ENCODE measurements at places on chromosomes 5 and 9.

DNA sequence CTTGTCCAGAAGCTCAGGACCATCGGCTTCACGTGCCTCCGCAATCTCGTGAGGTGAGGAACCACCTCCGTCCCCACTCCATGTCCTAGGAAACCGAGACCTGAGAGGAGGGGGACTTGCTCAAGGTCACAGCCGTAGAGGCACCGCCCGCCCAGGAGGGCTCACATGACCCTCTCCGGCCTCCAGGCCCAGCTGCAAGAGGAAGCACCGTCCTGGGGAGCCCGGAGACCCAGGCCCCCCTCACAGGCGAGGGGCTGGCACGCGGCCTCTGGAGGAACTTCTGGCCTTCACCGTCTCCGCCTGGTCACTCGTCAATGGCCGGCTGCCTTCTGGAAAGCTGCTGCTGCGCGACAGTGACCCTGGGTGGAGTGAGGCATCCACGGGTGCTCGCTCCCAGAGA is 24.2 kb downstream of the FAM78A start:
- DNase-seq = no peak

DNA sequence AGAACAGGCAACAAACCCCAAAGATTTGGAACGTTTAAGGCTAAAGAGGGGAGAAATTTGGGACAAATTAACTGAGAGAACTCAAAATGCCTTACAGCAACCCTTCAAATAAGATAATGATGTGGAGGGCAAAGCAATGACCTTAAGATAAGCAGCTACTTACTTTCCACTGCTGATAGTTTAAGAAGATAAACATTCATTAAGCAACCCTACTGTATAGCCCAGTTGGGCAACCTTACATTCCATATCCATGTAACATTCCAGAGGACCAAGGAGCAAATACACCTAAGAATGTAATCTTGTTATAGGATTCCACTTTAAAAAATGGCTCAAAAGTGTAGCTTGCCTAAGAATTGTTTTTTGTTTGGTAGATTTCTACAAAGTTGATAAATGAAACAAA is 14.8 kb downstream of the ETF1 start:
- no peak for DNase-seq

DNA sequence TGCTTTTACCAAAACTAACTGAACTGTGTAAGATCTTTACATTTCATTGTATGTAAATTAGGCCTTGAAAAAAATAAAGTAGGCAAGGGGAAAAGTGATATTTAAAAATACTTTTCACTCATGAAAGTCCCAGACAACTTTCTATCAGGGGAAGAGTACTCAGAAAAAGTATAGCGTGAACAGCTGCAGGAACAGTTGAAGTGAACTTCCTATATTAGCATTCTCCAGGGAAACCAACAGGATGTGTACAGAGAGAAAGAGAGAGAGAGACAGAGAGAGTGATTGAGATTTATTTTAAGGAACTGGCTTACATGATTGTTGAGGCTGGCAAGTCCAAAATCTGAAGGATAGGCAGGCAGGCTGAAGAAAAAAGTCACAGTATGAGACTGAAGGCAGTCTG is 42.0 kb downstream of the ERMP1 start:
- DNase-seq = no peak

DNA sequence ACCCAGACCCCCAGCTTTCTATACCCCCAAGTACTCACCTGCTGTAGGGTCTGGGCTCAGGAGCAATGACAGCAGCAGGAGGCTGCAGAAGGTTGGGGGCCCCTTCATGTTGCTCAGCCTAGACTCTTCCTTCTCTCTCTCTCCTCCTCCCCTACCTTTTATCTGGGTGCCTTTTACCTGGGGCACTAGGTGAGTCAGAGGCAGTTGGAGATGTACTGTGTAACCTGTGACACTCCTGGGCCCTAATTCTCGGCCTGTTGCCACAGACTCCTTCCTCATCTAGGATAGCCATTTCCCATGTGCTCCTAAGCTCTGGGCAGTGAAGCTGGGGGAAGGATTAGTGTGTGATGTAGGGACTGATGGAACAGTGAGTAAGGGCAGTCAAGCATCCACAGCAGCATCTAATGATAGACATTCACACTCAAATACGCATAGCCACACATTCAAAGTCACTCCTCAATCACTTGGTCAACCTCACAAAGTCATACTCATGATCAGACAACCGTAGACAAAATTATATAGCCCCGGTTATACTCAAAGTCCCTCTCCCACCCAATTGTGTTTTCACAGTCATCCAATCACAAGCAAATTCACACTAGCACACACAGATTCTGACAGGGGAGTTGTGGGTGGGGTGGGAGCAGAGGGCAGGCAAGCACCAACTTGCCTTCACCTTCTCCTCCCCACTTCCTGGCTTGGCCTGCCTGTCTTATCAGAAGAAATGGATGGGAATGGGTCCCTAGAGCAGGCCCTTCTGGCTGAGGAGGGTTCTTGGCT is at the start of gene CCL27:
Gene CCL27, minus strand, starts transcription at position 132 of the 777 bp plus-strand sequence. Its CDS starts 24 bp downstream, at position 108.
- no peak for DNase-seq

DNA sequence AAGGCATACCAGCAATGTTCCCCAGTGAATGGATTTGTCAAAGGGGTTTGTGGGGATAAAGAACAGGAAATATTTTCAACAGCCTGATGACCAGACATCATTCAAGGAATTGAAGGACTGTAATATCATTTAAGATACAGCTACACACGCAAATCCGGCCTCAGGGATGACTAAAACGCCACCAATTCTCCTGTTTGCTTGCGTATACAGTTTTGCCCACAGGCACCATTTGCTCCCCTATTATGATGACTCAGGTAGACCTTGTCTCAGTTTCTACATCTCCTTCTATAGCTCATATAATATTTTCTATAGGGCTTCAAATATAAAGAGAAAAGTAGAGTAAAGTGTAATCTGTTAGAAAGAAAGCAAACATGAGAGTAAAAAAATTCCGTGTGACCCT is 29.7 kb upstream of the ITGA1 start:
- DNase-seq = no peak

Data from NCI-H1417 treated with DMSO at 0.1 percent for 48 hours (cell line).